Stimulated activated CD8-positive, alpha-beta memory T cell treated with anti-CD3 and anti-CD28 coated beads, Interleukin-15, amount 100 ng/mL, for 48 hours (primary cell): ENCODE measurements at places on chromosomes 3 and 15.

GRCh38 chr15:87604857-87605446, 651.6 kb downstream of the NTRK3 start:
- DNase-seq = no peak

DNA sequence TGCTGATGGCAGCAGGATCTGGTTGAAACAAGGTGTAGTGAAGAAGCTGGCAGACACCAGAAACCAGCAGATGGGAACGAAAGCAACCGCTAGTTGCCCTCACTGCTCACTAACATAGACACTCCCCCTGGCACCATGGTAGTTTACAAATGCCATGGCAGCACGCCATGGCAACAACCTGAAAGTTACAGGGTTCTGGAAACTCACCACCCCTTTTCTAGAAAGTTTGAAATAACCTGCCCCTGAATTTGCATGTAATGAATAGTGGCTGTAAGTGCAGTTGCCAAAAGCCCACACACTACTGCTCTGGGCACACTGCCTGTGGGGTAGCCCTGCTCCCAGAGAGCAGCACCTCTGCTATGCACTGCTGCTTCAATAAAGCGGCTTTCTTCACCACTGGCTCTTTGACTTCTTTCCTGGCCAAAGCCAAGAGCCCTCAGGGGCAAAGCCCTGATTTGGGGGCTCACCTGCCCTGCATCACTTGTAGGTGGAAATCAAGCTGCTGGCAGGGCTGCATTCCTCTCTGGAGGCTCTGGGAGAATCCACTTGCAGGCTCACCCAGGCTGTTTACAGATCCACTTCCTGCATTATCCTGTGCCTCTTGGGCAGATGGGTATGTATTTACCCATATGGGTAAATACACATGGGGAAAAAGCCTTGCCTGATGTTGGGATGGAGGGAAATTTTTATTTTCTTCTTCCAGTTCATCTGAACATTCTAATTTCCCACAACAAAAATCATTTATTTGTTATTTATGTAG, 2.0 kb upstream of the GP9 start:
- DNase-seq = no peak

DNA sequence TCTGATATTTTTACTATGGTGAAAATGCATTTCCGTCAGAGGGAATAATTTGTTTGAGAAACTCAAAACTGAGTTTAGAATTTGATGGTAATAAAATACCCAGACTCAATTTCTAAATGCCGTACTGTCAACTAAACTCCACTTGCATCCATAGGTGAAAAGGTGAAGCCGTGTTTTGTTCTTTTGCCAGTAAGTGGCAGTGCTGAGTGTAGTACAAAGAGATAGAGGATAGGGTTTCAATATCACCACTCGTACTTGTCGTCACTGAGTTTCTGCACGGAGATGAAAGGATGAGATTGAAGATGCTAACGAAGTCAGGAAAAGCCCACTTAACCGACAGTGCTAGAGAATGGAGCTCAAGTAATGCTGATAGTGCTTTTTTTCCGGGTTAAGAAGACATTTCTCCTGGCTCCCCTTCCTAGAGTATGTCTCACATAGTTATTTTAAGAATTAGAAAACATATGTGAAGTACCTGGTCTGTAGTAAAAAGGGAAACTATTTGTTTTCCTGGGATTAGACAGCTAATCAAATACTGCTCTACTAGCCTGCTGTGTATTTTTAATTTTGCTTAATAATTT, 345.1 kb downstream of the IL5RA start:
- no peak for DNase-seq

- DNase-seq = no peak
Measured at GRCh38 chr3:26964836-26965235, 342.3 kb downstream of the LRRC3B start.

DNA sequence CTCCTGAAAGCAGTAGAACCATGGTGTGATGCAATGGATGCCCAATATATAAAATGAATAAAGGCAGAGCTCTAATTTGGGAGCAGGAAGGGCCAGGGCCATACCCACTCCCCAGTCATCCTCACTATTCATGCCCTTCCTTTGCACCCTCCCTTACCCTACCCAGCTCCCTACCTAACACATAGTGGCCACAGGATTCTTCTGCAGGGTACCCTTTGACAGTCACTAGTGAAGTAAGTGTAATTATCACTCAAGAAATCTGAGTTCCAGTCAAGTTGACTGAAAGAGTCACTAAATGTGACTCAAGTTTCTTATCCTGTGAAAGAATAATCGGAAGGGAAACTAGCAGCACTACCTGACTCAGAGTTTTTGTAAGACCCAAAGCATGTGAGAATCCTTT, 69.2 kb downstream of the RASA2 start:
- no peak for DNase-seq

- DNase-seq = no peak
Measured at GRCh38 chr3:17623464-17623863, 119.0 kb downstream of the TBC1D5 start.

DNA sequence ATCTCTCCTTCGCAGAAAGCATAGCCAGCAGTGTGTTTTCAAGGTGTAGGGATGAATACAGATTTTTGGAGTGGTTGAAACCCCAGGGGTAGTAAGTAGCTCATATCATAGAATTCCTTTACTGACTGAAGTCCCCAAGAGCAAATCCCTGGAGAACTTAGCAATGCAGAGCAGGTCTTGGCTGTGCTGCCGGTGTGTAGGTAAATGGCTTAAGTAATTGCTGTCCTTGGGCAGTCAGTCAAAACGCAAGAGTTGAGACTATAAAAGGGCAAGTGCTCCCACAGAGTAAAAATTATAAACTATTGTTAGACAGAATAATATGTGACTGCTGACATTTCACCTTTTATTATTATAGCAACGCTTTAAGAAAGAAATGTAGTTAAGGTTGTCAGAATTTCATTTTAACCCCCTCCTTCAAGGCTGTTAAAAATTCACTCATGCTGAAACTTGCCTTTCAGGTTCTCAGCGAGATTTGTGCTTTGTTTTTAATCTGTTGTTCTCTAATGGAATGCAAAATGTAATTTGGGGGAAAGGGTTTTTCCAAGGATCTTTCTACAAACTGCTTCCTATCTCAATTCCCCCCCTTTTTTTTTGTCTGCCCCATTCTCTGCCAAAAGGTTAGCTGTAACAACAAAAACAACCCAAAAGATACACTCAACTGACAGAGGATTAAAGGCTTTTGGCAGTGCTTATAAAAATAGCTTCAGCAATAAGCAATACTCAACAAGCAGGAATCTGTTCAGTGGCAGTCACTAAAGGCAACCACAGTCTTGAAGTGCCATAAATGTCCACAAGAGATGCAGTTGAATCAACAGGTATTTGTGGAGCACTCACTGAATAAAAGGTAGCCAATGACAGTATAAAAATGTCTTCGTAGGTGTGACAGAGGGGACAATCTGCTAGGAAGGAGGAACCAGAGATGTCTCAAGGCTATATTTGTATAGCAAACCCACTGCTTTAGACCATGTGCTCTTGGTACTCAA, 105.3 kb downstream of the THRB start:
- DNase-seq = no peak

GRCh38 chr15:53535886-53536285, 223.6 kb downstream of the WDR72 start:
- DNase-seq = no peak
